Central memory CD4-positive, alpha-beta T cell (primary cell): ENCODE measurements at places on chromosomes 7 and 10.
A peak's percentile ranks its signal among the peaks of the same experiment; 100 is the strongest.

GRCh38 chr7:48427671-48428070 lies 256.4 kb downstream of the ABCA13 start:
- DNase-seq, result no peak

DNA sequence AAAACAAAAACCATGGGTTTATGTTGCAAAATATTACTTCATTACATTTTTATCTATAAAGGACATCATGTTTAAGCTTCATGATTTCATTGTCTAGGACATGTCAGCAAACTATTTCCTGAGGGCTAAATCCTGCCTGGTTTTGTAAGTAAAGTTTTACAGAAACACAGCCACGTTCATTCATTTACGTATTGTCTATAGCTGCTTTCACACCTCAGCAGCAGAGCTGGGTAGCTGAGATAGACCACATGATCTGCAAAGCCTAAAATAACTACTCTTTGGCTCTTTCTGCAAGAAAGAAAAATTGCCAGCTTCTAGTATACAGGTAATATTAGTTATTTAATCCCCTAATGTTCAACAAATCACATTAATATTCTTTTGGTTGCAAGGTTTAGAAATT lies 12.7 kb upstream of the PIP4K2A start:
- no peak for DNase-seq

- DNase-seq, result no peak
Measured at GRCh38 chr7:50952120-50952519, 169.4 kb upstream of the GRB10 start.

- no peak for DNase-seq
Measured at GRCh38 chr7:28565980-28566379, 153.7 kb downstream of the CREB5 start.

DNA sequence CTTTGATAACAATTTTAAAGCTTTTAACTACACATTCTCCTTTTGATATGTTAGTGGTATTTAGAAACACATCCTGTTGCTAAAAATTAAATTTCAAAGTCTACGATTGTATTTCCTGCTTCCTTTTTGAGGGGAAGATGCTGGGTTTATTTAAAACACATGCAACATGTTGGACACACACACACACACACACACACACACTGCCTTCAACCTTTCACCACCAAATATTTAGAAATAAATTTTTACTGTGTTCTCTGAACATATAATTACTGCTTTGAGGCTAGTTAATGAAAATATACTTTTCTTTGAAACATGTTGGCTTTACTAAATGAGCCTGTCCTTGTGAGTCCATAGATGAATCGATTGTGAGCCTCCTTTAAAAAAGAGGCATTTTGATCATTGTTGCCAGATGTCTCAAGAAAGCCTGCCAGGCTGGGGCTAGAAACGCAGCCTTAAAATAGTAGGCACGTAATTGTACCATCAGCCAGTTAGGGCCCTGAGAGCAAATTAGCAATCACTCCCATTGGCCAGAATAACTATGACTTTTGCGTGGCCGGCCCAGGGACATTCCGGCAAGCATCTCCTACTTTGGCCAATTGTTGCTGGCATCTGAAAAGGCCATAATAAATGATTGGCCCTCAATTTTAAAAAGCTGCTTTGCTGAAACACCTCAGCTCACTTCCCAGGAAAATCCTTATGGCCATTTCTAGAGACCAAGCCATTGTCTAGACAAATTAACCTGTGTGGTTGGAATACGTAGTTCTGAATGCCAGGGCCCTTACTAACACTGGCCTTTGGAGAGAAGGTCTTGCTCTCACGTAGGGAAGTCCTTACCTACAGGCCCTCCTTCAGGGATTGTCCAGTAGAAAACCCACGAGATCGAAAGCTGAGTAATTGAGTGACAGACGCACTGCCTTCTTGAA lies 9.9 kb upstream of the TEX36 start:
- DNase-seq, result no peak

- no peak for DNase-seq
Measured at GRCh38 chr10:96576277-96576980, 10.4 kb downstream of the TM9SF3 start.

- DNase-seq, result peak; percentile 78
Measured at GRCh38 chr10:11145495-11145855, 127.8 kb downstream of the CELF2 start.

- peak; percentile 76 for DNase-seq
Measured at GRCh38 chr10:72088889-72089575, 681 bp upstream of the SPOCK2 start.

GRCh38 chr10:38730076-38730475 lies 635.9 kb downstream of the ZNF37A start:
- DNase-seq, result no peak

- no peak for DNase-seq
Measured at GRCh38 chr7:158035343-158035742, 552.3 kb downstream of the PTPRN2 start.

GRCh38 chr7:2261611-2262010 lies 19.6 kb downstream of the NUDT1 start:
- DNase-seq, result no peak

- DNase-seq, result no peak
Measured at GRCh38 chr10:73997461-73997786, 492 bp upstream of the VCL start.

DNA sequence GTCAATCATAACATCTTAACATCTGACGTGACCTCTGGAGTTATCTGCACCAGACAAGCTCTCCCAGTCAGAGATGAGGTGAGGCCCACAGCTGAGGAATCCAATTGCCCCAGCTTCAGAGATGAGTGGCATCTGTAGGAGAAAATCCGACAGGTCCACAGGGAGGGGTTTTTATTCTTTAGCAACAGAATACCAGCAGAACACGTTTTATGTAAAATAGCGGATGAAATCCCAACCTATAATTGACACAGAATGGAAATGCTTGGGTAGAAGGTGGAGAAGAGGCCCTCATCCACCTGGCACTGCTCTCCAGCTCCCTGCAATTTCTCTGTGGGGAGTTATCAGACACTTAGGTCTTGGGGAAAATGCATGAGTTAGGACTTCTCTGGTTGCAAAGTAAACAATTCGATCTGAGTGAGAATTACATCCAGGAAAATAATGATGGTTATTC lies 144.2 kb upstream of the NRP1 start:
- DNase-seq, result no peak

- no peak for DNase-seq
Measured at GRCh38 chr10:71504168-71504567, 107.4 kb downstream of the CDH23 start.

GRCh38 chr7:132113536-132114371 lies 462.5 kb downstream of the PLXNA4 start:
- DNase-seq, result no peak

DNA sequence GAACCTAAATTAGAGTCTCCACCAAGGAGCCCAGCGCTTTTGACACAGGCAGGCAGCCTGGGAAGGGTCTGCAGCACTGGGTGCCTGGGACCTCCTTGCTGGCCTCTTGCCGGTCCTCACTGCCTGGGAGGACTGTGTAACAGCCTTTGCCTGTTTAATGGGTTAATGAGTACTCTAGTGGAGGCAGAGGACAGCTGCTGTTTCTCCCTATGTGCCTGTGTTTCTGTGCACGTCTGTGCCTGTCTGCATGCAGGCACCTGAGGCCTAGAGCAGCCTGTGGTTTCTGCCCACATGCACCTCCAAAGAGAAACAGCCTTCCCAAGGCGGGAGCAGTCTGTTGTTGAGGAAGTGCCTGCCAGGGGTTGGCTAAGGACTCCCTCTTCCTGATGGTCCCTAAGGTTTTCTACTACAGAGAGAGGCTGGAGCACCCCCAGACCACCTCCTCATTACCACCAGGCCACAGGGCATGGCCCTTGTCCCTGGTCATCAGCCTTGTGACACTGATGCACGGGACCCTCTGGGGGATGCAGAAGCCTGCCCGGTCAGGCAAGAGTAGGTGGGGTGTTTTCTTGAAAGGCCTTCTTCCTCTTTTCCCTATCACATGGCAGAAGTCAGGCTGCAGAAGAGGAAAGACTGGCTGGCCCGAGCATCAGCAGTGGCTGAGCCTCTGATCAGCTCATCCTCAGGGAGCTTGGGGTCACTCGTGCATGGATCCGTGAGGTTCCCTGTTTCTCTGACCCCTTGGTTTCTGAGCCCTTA lies 14.2 kb downstream of the SLC29A3 start:
- no peak for DNase-seq

DNA sequence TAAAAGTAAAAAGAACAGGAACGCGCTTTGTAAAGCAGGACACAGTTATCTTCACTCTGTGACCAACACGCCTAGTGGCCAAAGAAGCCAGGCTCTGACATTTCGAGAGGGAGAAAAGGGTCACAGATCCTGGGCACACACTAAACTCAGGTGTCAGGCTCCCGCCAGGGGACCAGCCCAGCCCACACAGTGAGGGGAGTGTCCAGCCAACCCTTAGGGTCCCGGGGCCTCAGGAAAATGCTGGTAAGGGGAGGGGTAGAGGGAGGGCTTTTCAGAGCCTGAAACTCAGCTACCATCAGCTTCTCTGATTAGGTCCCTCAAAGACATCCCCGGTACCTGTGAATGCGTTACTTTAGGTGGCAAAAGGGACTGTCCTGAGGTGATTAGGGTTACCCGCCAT lies 16.6 kb downstream of the ANXA11 start:
- DNase-seq, result no peak
